ENCODE measurements at places on chromosomes 6 and 20.

DNA sequence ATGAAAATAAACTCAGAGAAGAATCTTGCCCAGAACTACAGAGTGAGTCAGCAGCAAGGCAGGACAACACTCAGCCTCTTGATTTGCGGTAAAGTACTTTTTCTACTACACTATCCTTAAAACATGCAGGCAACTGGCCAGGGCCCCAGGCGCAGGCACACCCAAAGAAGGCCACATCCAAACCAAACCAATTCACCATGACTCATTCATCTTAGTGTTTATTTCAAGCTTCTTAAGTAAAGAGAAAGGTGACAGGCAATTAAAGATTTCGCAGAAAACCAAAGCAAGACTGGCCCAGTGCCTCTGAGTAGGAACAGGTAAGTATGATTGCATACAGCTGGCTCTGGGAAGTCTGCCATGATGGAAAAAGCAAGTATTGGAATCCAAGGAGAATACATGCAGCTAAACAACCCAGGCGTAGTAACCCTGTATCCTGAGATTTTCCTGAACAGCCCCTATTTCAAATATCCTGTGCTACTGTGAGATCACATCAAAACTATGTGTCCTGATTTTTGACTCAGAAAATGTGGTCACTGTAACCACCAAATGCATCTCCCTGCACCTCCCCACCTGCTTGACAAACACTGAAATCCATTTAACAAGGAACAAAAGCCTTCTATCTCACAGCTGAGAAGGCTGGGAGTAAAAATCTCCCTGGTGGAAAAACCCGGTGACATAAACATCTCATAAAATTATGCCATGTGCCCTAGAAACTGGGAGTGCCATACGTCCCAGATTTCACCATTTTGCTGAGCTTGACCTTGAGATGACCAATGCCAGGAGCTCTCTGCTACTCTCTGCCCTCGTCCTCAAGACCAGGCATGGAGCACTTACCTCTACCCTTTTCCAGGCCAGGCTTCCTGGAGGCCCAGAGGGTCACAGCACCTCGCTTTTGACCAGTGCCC, 12.4 kb downstream of the WFDC3 start:
- DNase-seq: peak; percentile 98

DNA sequence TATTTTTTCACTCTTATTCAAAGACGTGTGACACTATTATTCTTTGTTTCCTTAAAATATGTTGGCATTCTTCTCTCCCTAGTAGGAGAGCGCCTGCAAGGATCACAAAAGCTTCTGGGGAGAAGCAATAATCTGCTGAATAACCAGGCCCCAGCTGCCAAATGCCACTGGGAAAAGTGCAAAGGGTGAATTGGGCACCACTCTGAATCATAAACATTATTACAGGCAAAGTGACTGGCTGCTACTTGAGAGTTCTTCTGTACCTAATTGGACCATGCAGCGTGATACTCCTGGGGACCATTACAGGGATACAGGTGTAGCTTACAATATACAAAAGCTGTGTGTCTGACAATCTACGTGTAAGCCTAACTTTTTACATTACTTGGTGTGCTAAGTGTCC, 152.8 kb downstream of the ATXN1 start:
- no peak for DNase-seq

GRCh38 chr20:62835931-62836861, 19.3 kb downstream of the COL9A3 start:
- DNase-seq: peak; percentile 46

DNA sequence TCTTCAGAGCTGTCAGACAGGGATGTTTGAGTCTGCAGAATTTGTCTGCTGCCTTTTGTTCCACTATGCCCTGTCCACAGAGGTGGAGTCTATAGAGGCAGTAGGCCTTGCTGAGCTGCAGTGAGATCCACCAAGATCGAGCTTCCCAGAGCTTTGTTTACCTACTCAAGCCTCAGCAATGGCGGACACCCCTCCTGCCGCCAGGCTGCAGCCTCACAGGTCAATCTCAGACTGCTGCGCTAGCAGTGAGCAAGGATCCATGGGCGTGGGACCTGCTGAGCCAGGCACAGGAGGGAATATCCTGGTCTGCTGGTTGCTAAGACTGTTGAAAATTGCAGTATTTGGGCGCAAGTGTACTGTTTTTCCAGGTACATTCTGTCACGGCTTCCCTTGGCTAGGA, 28.4 kb upstream of the RAB32 start:
- DNase-seq: no peak

GRCh38 chr6:106825156-106825555, 149.4 kb downstream of the CD24 start:
- no peak for DNase-seq

GRCh38 chr20:4811661-4812181, 90.0 kb downstream of the PRND start:
- DNase-seq: no peak

GRCh38 chr20:32480371-32481241, 104.5 kb downstream of the NOL4L start:
- DNase-seq: no peak

DNA sequence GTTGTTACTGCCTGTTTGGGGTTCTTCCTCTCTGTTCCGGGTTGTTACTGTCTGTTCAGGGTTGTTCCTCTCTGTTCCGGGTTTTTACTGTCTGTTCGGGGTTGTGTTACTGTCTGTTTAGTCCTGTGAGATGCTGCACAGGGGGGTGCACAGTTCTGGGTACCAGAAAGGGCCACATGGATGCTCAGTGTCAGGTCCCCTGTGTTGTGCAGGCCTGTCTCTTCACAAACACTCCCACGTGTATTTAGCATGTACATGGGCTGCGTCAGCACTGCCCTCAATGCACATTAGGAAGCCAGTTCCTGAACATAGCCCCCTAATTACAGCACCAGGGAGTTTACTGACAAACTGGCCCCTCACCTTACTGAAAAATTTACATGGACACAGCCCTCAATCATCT, 118.5 kb downstream of the DLL1 start:
- DNase-seq: no peak

- no peak for DNase-seq
Measured at GRCh38 chr20:62940875-62941274, 2.9 kb downstream of the GID8 start.

DNA sequence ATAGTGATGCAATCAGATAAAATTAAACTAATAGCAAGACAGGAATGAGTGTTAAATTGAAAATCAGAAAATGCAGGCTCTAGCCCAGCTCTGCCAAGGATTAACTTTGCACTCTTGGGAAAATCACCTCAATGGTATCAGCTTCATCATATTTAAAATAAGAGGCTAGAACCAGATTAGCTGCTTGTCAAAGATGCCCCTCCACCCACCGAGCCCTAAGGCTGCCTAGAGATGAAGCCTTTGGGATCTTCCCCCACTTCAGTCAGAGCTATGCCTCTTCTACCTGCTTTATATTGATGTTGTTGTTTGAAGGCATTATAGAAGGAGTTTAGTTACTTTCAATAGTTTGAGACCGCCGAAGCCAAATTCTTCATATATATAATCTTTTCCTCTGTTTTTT, 47.4 kb downstream of the HDDC2 start:
- no peak for DNase-seq

DNA sequence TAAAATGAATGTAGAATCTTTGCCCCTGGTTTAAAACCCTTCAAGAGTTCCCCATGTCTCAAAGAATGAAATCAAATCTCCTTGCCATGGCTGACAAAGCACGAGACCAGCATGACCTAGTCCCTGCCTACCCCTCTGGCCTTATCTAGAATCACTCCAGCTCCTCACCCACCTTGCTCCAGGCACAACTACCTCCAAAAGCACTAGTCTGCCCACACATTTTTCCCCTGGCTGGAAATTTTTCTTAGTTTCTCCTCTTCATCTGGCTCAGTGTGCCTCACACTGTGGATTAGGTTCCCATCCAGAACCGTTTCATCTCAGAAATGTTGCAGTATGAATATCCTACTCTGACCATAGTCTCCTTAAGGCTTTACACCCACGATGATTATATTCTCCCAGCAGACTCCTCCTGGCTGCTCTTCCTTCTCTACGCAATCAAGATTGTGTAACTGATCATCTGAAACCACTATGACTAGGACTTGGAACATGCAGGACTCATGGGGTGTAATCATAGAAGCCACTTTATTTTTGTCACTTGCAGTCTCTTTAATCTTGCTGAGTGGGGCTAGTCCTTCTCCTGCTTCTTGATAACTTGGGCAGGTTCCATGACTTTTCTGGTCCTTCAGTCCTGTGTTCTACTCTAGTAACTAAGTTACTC, 7.8 kb upstream of the MRS2 start:
- DNase-seq: peak; percentile 71
